ENCODE measurements at places on chromosomes 1 and 21.

GRCh38 chr1:94892604-94893254 is 34.2 kb downstream of the CNN3 start:
- peaks cover 7% of the 10 kb centered on the region for H3K36me3 ChIP-seq
- peaks cover 19% of the 10 kb centered on the region for H3K27me3 ChIP-seq
- H3K4me1 ChIP-seq = no peaks in the 10 kb centered on the region

DNA sequence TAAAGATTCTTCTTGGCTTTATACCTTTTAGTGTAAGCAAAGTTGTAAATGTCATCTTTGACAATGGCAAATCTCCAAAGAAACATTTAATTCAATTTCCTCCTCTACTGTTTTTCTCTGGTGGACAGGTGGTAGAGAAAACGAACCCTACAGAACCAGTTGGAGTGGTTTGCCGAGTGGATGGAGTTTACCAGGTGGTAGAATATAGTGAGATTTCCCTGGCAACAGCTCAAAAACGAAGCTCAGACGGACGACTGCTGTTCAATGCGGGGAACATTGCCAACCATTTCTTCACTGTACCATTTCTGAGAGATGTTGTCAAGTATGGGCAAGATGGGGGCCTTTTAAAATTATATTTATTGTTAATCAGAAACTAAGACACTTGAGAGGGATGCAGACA is 25.8 kb downstream of the UAP1 start:
- no peak overlapping the region for H3K4me3 ChIP-seq
- no peak for DNase-seq
- no peaks in the 10 kb centered on the region for H3K4me1 ChIP-seq
- peaks cover under 1% of the 10 kb centered on the region for H3K36me3 ChIP-seq

DNA sequence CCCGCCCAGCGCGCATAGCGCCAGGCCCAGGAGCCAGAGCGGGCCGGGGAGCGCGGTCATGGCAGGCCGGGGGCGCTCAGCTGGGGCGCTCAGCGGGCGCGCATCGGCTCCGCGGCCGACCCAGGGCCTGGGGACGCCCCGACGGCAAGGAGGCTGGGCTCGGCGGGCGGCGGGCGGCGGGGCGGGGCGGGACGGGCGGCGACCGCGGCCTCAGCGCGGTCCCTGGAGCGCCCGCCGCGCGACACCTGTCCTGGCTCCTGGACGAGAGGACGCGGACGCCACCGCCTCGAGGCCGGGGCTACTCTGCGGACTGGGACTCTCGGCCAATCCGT is 273 bp downstream of the BMP8B start:
- no peak overlapping the region for H3K4me3 ChIP-seq
- DNase-seq = no peak
- no peak overlapping the region for H3K27ac ChIP-seq
- peaks cover 36% of the 10 kb centered on the region for H3K27me3 ChIP-seq

GRCh38 chr1:54268762-54269297 is 68.9 kb downstream of the MRPL37 start:
- no peak for DNase-seq
- peak overlapping the region; percentile 34 for H3K27ac ChIP-seq
- H3K27me3 ChIP-seq = no peaks in the 10 kb centered on the region
- no peaks in the 10 kb centered on the region for H3K36me3 ChIP-seq
- H3K4me3 ChIP-seq = no peak overlapping the region

DNA sequence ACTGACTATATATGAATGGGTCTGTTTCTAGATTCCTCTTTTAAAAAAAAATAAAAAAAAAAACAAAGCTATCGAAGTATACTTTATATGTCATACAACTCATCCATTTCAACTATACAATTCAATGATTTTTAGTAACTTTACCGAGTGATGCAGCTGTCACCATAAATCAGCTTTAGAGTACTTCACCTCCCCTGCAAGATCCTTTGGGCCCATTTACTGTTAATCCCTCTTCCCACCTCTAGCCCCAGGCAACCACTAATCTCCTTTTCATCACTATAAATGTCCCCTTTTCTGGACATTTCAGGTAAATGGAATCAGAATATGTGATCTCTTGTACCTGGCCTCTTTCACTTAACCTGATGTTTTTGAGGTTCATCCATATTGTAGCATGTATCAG is 133.9 kb downstream of the PEX14 start:
- peaks cover 2% of the 10 kb centered on the region for H3K36me3 ChIP-seq
- no peak for DNase-seq
- no peaks in the 10 kb centered on the region for H3K27me3 ChIP-seq
- peaks cover 4% of the 10 kb centered on the region for H3K4me1 ChIP-seq
- H3K27ac ChIP-seq = no peak overlapping the region

- H3K4me1 ChIP-seq = peaks cover 41% of the 10 kb centered on the region
- DNase-seq = no peak
- H3K36me3 ChIP-seq = peaks cover 8% of the 10 kb centered on the region
- peak overlapping the region; percentile 95 for H3K4me3 ChIP-seq
- peak overlapping the region; percentile 93 for H3K27ac ChIP-seq
- H3K27me3 ChIP-seq = no peaks in the 10 kb centered on the region
Observed at GRCh38 chr1:21287905-21288514, 2.3 kb downstream of the ECE1 start.

DNA sequence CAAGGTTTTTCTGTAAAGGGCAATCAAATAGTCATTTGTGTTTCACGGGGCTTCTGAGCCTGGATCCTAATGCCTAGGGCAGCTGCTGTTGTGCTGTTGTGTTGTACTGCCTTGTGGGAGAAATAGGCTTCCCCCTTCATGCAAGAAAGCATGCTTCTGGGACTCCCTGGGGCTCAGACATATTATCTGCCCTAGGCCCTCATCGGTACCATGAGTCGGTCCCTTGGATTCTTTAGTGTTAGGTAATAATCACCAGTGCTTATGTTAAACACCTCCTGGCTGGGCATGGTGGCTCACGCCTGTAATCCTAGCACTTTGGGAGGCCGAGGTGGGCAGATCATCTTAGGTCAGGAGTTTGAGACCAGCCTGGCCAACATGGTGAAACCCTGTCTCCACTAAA is 245.9 kb downstream of the TNR start:
- H3K36me3 ChIP-seq = peaks cover 2% of the 10 kb centered on the region
- no peak overlapping the region for H3K4me3 ChIP-seq
- peaks cover 4% of the 10 kb centered on the region for H3K4me1 ChIP-seq
- peaks cover 48% of the 10 kb centered on the region for H3K27me3 ChIP-seq

DNA sequence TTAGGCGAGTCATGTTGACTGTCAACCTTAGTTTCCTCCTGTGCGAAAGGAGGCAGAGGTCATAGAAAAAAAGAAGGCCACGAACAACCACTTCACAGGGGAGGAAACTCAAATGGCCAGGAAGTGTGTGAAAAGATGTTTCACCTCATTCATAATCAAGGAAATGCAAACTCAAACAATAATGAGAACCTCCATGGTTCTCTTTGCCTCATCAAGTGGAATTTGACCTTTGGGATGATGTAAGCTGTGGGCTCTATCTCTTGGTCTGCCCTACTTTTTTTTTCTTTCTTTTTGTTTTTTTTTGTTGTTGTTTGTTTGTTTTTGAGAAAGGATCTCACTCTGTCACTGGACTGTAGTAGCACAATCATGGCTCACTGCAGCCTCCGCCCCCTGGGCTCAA is 55.9 kb upstream of the GRHL3 start:
- H3K27ac ChIP-seq = no peak overlapping the region
- peaks cover 2% of the 10 kb centered on the region for H3K4me1 ChIP-seq
- no peaks in the 10 kb centered on the region for H3K36me3 ChIP-seq
- no peak overlapping the region for H3K4me3 ChIP-seq

GRCh38 chr1:58397187-58397820 is 149.2 kb downstream of the OMA1 start:
- H3K36me3 ChIP-seq = peaks cover 2% of the 10 kb centered on the region
- no peak for DNase-seq
- H3K4me3 ChIP-seq = no peak overlapping the region
- H3K4me1 ChIP-seq = no peaks in the 10 kb centered on the region
- no peak overlapping the region for H3K27ac ChIP-seq

- H3K27ac ChIP-seq = peak overlapping the region; percentile 91
- peaks cover 5% of the 10 kb centered on the region for H3K4me1 ChIP-seq
- H3K27me3 ChIP-seq = no peaks in the 10 kb centered on the region
- H3K36me3 ChIP-seq = peaks cover 10% of the 10 kb centered on the region
- H3K4me3 ChIP-seq = no peak overlapping the region
- DNase-seq = no peak
Observed at GRCh38 chr1:11070876-11071275, 11.1 kb upstream of the SRM start.

DNA sequence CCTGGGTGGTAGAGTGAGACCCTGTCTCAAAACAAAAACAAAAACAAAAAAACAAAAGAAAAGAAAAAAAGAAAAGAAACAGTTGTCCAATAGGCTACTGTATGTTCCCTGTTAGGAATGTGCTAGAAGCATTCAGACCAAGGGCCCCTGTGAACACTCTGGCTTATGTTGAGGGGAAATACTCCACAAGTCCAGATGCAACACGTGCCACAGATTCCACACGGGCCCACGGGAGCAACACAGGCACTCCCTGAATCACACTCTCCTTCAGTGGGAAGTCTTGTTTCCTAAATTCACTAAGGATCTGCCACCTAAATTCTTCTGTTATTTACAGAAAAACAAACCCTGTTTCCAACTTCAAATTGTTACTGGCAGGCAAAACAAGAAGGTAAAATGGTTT is 291.1 kb downstream of the PCP4 start:
- peaks cover 4% of the 10 kb centered on the region for H3K27me3 ChIP-seq
- H3K4me3 ChIP-seq = no peak overlapping the region
- no peaks in the 10 kb centered on the region for H3K4me1 ChIP-seq
- H3K27ac ChIP-seq = no peak overlapping the region

- no peak overlapping the region for H3K4me3 ChIP-seq
- H3K4me1 ChIP-seq = peaks cover 75% of the 10 kb centered on the region
- no peaks in the 10 kb centered on the region for H3K27me3 ChIP-seq
- no peaks in the 10 kb centered on the region for H3K36me3 ChIP-seq
- peak overlapping the region; percentile 94 for H3K27ac ChIP-seq
Observed at GRCh38 chr21:45080232-45080631, 5.9 kb downstream of the ADARB1 start.

GRCh38 chr1:221308534-221309511 is 429.6 kb downstream of the HLX start:
- H3K27ac ChIP-seq = no peak overlapping the region
- DNase-seq = no peak
- no peaks in the 10 kb centered on the region for H3K36me3 ChIP-seq
- H3K4me1 ChIP-seq = no peaks in the 10 kb centered on the region

DNA sequence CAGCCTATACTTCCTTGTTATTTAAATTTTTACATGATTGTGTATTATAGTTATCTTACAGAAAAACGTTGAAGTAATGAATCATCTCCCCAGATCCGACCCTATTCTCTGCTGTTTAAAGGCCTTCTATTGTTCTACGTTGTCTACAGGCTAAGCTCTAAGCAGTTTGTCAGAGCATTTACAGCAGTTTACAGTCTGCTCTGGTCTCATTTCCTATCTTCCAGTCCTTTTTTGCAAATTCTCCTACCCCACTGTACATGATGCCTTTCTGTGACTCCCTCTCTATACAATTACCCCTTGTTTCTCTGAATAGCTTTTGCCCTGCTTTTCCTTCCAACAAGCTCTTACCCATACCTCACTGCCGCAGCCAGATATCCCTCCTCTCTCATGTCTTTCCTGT is 319.2 kb upstream of the FMN2 start:
- H3K4me1 ChIP-seq = no peaks in the 10 kb centered on the region
- H3K4me3 ChIP-seq = no peak overlapping the region
- no peak for DNase-seq
- no peaks in the 10 kb centered on the region for H3K36me3 ChIP-seq
- H3K27ac ChIP-seq = no peak overlapping the region
- H3K27me3 ChIP-seq = peaks cover 5% of the 10 kb centered on the region

GRCh38 chr1:91777630-91778300 is 108.2 kb downstream of the TGFBR3 start:
- H3K27ac ChIP-seq = peak overlapping the region; percentile 39
- no peaks in the 10 kb centered on the region for H3K27me3 ChIP-seq
- no peak overlapping the region for H3K4me3 ChIP-seq
- H3K36me3 ChIP-seq = peaks cover 5% of the 10 kb centered on the region
- peaks cover 12% of the 10 kb centered on the region for H3K4me1 ChIP-seq

GRCh38 chr1:180266275-180267210 is 36.5 kb downstream of the LHX4 start:
- DNase-seq = no peak
- no peaks in the 10 kb centered on the region for H3K36me3 ChIP-seq
- no peak overlapping the region for H3K4me3 ChIP-seq
- no peaks in the 10 kb centered on the region for H3K27me3 ChIP-seq
- no peak overlapping the region for H3K27ac ChIP-seq

DNA sequence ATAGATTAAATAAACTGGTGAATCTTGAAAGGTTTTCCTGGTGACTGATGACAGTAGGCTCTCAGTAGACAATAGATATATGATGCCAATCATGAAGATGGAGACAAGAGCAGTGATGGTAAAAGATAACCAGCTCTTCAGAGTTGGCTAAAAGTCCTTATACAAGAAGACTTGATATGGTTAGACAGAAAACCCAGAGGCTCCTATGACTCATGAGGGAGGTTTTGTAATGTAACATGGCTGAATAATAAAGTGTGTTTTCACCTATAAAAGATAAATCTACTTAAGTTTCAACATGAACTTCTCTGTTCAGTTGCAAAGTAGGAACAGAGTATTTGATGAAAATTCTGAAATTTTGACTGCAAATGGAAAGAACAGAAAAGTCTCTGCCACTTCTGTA is 12.7 kb upstream of the CRNN start:
- no peaks in the 10 kb centered on the region for H3K36me3 ChIP-seq
- no peak overlapping the region for H3K4me3 ChIP-seq
- no peak for DNase-seq
- H3K4me1 ChIP-seq = no peaks in the 10 kb centered on the region
